ENCODE measurements at places on chromosomes 13 and 19. TPM values are rescaled to one million over a fixed set of nuclear protein-coding genes. Genes with fewer than 3 reads are reported as not detected.

GRCh38 chr13:106657104-106657503, 89.2 kb upstream of the ARGLU1 start:
- DNase-seq = no peak

DNA sequence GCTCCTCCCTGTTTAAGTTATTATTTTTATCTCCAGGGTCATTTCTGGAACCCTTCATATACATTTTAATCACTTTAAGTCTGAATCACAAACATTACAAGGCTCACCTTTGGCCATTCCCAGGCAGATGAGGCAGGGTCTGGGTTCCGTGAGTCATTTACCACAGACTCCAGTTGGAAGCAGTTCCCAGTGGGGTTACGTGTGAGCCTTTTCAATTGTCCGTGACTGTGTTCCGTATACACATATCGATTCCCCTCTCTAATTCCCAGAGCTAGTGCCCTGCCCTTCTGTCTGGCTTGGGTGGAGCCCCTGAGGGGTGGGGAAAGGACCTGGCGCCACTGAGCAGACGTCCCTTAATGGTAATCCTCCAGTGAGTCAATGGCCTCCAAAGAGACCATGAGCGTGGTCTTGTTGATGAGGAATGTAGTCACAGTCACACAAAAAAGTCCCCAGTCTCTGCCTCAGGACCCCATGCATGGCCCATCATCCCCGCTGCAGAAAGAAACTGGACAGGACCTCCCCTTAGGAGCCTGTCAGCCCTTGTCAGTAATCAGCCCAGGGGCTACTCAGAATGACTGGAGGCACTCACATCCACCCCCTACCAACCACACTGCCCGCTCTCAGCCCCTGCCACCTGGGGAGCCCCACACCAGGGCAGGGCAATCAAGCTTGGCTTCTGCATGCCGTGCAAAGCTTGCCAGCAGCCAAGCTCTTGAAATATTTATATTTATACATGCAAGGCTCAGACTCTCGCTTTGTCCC, 144.4 kb downstream of the ZIC5 start:
- DNase-seq = no peak

DNA sequence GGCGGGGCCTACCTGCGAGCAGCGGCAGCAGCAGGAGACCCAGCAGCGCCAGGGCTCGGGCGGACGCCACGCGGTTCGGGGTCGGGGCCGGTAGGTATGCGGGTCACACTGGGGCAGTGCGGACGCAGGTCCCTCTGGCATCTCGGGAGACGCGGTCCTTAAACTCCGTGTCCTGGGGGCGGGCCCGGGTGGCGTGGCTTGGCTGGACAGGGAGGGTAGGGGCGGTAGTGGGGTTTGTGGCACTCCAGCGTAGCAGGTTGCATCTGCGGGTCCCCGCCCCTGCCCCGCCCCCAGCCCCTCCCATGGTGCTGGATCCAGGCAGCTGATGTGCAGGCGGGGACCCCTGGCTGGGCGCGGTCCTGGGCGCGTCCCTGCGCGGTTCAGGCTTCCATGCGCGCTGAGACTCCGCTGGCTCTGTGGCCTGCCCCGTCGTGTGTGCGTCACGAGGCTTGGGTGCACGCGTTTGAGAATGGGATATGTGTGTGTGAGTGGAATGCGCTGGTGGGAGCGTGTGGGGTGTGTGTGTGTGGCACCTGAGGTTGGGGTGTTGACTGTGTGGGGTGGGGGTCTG, 96.1 kb downstream of the WTIP start:
- DNase-seq = peak; percentile 68

Gene SERTM1
- total RNA-seq = 0.33 TPM

Gene ASF1B
- total RNA-seq = 1.3 TPM

Gene RNASEH2A
- 3.3 TPM for total RNA-seq

Gene IL12RB1
- total RNA-seq = 2.0 TPM
